ENCODE measurements at places on chromosomes 12 and 14. TPM values are rescaled to one million over a fixed set of nuclear protein-coding genes. Genes with fewer than 3 reads are reported as not detected.

The SELPLG gene
- total RNA-seq, result 3.7 TPM

The KRT79 gene
- 1.6 TPM for total RNA-seq

The PRB2 gene
- total RNA-seq, result not detected

The ZDHHC22 gene
- 0.52 TPM for total RNA-seq

The BCL7A gene
- 9.4 TPM for total RNA-seq

The SERPINA10 gene
- total RNA-seq, result not detected

The KRT3 gene
- total RNA-seq, result not detected

The TMEM52B gene
- total RNA-seq, result under 0.01 TPM

The RPGRIP1 gene
- total RNA-seq, result not detected

The INF2 gene
- 14.6 TPM for total RNA-seq

The MLF2 gene
- total RNA-seq, result 73.6 TPM

The LRFN5 gene
- total RNA-seq, result 12.0 TPM

The GPR132 gene
- total RNA-seq, result 1.6 TPM

The ANKRD33 gene
- not detected for total RNA-seq

The TMEM121 gene
- 3.1 TPM for total RNA-seq

The USP44 gene
- total RNA-seq, result 1.0 TPM

The ACOT6 gene
- total RNA-seq, result not detected

The TCL1B gene
- total RNA-seq, result 1.0 TPM

The ZNF605 gene
- total RNA-seq, result 6.3 TPM

The IRAK3 gene
- 11.0 TPM for total RNA-seq

The KMT2D gene
- 26.1 TPM for total RNA-seq

The DLGAP5 gene
- 4.2 TPM for total RNA-seq

The ERBB3 gene
- 154 TPM for total RNA-seq

Data from skeletal muscle tissue (tissue), 5 donors.